ENCODE measurements at places on chromosomes 3 and 15.
A peak's percentile ranks its signal among the peaks of the same experiment; 100 is the strongest.

DNA sequence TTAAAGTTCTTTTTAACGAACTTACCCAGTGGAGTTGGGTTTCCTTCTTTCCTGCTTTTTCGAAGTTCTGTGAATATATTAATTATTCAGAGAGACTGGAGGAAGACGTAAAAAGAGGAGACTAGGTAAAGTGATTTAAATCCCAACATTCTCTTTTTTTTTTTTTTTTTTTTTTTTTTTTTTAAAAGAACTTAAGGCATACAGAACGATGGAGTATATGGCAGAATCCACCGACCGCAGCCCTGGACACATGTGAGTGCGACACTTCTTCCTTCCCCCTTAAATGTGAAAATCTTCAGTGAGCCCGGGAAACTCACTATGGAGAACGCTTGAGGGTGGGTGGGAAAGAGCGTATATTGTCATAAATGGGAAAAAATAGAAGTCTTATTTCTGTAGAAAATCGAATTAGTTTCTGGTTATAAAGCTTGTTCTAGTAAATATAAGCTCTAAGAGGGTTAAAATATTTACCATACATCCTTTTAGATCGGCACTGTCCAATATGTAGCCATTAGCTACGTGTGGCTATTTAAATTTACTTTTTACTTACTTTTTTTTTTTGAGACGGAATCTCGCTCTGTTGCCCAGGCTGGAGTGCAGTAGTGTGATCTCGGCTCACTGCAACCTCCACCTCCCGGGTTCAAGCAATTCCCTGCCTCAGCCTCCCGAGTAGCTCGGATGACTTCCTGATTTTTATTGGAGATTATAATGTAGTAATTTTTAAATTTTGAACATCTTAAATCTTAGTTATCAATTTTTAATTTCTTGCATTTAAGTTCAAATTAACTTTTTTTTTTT is 892 bp downstream of the NMD3 start:
- no peak for DNase-seq

DNA sequence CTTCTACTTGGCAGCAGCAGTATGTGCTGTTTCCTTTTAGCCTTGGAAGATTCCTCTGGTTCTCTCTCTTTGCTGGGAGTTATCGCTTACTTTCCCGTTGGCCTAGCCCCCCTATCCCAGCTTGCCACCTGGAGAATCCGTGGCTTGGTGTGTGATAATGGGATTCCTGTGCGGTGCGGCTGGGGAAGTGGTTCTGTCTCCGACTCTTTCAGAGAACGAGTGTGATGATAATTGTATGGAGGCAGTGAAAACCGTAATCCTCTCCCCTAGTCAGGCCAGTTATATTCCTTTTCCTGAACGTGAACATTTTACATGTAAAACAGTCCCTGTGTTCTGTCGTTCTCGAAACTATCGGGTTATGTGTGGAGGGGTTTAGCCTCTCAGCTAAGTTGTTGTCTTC is 300.1 kb upstream of the C2CD4B start:
- no peak for DNase-seq

DNA sequence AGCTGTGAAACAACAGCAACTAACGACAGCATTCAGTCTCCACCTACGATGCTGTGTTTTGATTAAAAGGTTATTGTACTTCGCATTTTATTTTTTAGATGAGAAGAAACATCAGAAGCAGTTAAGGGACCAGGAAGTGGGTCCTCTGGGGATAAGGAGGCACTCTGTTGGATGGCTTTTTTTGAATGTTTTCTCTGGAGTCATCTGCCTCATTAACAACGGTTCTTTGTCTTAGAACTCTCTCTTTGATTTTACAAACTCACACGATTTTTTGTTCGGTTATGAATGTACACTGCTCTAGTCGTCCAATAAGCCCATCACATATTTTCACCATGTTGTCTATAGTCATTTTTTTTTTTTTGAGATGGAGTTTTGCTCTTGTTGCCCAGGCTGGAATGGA is 36.0 kb upstream of the ARPIN start:
- no peak for DNase-seq

GRCh38 chr3:174332391-174332790 is 526.7 kb upstream of the NAALADL2 start:
- no peak for DNase-seq

DNA sequence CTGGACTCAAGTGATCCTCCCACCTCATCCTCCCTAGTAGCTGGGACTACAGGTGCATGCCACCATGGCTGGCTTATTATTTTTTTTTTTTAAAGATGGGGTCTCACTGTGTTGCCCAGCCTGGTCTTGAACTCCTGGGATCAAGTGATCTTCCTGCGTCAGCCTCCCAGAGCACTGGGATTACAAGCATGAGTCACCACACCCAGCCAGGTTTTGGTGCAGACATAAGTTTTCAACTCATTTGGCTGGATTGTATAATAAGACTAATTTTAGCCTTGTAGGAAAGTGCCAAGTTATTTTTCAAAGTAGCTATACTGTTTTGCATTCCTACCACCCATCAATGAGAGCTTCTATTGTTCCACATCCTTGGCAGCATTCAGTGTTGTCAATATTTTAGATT is 32.1 kb downstream of the BUB1B start:
- no peak for DNase-seq

DNA sequence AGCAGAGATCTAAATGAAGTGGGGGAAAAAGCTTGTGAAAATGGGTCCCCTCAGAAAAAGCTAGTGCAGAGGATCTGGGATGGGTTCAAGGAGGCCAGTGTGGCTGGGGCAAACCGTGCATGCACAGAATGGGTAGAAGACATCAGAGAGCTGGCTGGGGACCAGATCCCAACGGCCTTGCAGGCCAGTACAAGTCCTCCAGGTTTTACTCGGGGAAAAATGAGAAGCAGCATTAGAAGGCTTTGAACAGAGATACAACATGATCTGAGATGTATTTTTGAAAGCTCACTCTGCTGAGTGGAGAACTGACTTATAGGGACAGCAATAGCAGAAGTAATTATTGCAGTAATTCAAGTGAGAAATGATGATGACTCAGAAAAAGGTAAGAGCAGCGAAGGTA is 114.5 kb downstream of the HERC1 start:
- no peak for DNase-seq

DNA sequence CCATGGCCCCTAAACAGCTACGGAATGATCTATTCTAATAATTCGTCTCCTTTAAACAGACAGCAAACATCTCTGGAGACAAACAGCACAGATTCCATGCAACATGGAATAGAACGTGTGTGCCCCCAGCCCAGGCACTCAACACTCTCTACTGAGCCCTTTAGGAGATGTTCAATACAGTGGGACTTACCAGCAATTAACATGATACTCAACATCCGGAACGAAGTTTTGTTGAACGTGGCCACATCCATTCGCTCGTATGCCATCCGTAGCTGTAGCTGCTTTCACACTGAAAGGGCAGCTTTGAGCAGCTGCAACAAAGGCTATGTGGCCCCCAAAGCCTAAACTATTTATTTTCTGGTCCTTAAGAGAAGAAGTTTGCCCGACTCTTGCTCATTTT is 3.5 kb downstream of the ADAMTS17 start:
- DNase-seq = no peak

GRCh38 chr3:134753999-134754742 is 40.9 kb upstream of the EPHB1 start:
- no peak for DNase-seq

GRCh38 chr3:37453393-37454389 is 279.3 kb upstream of the LRRFIP2 start:
- peak; percentile 27 for DNase-seq

DNA sequence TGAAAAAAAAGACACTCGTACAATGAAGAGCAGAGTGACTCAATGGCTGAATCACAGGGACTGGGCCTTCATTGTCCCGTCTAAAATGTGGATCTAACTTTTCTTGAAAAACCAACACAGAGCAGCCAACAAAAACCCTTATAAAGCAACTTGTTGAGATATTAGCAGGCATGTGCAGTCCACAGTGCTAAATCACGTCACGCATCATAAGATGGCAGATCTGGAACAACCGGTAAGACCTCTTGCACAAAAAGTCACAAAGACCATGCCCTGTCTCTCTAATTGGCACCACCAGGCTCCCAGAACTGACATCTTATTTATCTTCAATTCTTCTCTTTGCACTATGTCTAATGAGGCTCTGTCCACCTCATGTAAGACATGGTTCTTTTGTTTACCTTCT is 177.0 kb downstream of the MAGI1 start:
- no peak for DNase-seq

DNA sequence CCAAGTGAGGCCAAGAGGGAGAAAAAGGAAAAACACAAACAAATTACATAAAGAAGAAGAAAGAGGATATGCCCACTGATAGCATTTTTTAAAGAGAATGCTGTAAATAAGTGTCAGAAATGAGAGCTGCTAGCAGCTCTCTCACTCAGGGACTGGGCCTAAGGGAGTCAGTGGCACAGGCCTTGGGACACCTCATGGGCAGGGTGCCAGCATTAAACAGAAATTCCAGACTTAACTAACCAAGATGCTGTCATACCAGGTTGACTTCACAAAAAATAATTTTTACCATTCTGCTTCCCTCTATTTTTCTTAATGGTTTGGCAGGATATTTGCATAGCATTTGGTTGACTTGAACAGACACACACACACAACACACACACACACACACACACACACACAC is 92.3 kb upstream of the ADAMTSL3 start:
- DNase-seq = no peak

- no peak for DNase-seq
Observed at GRCh38 chr3:190581041-190581541, 67.2 kb downstream of the IL1RAP start.

DNA sequence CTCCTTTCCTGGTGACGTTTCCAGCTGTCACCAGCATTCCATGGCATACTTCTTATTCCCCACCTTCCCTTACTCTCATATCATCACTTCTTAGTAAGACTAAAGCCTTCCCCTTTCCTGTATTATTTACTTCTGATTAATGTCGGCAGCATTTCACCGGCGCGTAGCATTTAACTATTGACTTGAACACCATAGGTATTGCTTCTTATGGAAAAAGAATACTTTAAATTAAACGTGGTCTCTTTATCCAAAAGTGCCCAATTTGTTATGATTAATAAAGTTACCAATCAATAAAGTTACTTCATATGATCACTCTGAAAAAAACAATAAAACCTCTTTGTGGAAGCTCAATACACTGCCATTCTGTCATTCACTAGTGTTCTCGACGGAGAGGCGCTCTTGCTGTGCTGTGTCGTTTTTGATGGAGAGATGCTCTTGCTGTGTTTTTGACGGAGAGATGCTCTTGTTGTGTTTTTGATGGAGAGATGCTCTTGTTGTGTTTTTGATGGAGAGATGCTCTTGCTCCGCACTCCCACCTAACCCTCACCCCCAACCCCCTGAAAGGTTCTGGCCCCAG is 165.0 kb downstream of the XXYLT1 start:
- no peak for DNase-seq

DNA sequence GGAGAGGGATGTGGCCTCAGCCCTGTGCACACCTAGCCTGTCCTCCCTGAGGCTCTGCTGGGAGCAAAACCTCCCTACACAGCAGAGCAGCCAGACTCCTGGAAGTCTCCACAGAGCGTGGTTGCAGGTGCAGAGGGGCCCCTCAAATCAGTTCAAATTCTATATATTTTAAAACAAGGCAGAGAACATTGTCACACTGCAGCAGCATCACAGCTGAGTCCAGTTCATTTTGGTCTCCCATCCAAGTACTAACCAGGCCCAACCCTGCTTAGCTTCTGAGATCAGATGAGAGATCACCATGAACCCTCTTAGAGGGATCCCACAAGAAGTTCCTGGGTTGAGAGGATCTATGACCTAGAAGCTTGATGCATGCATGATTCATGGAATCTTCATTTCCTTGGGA is 331.0 kb upstream of the RGMA start:
- DNase-seq = no peak

GRCh38 chr15:40312370-40313158 is 4.8 kb upstream of the PLCB2 start:
- no peak for DNase-seq

GRCh38 chr15:64153480-64154367 is 2.2 kb downstream of the SNX22 start:
- DNase-seq = peak; percentile 85

- no peak for DNase-seq
Observed at GRCh38 chr15:93897377-93897776, 334.0 kb upstream of the MCTP2 start.

DNA sequence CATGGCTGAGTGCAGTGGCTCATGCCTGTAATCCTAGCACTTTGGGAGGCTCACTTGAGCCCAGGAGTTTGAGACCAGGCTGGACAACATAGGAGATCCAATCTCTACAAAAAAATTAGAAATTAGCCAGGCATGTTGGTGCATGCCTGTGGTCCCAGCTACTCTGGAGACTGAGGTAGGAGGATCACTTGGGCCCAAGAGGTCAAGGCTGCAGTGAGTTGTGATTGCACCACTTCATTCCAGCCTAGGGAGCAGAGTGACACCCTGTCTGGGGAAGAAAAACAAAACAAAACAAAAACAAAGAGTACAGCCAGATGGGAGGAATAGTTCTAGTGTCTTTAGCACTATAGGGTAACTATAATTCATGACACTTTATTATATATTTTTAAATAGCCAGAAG is 26.2 kb upstream of the COMMD4 start:
- no peak for DNase-seq

DNA sequence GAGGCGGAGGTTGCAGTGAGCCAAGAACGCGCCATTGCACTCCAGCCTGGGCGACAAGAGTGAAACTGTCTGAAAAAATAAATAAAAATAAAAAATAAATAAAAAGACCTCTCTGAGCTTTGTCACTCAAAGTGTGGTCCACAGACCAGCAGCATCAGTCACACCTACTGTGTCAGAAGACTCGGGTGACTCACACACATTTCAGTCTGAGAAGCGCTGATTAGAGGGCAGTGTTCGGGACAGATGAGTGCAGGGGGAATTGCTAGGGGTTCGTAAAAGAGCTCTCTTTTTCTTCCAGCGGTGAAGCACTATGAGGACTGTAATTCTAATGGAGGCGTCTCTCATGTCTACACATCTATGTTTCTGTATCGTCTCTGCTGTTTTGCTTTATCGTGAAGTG is 5.7 kb downstream of the PODXL2 start:
- DNase-seq = no peak

GRCh38 chr3:40068636-40069035 is 240.9 kb upstream of the EIF1B start:
- no peak for DNase-seq

GRCh38 chr3:178584722-178585380 is 48.6 kb downstream of the KCNMB2 start:
- no peak for DNase-seq

- no peak for DNase-seq
Observed at GRCh38 chr3:15933439-15934139, 135.8 kb upstream of the ANKRD28 start.
